Activated T-helper 1 cell treated with Interleukin-2 at 50 U/mL for 16 hours (primary cell): ENCODE measurements at places on chromosomes 7 and 10.

- DNase-seq: no peak
These were observed 292.5 kb downstream of the HDAC9 start for GRCh38 chr7:18788026-18788425.

GRCh38 chr10:31055573-31056251, 24.0 kb upstream of the ZNF438 start:
- no peak for DNase-seq

DNA sequence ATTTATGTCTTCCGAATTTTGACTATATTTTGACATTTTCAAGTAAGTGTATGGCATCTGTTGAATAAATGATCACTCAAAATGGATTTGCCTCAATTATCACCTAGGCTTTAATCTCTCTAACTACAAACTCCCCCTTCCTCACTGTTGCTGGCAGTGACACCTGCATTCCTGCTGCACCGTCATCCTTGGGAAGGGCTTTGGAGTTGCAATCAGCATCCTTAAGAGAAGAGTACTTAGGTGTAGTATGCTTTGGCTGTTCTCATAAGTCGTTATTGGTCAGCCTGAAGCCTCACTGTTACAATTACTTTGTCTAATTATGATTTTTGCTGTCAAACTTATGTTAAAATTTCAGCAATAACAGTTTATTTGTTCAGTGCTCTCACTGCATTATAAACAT, 415.0 kb downstream of the NRG3 start:
- no peak for DNase-seq

GRCh38 chr10:9819756-9820494, 1197.7 kb upstream of the CELF2 start:
- no peak for DNase-seq

DNA sequence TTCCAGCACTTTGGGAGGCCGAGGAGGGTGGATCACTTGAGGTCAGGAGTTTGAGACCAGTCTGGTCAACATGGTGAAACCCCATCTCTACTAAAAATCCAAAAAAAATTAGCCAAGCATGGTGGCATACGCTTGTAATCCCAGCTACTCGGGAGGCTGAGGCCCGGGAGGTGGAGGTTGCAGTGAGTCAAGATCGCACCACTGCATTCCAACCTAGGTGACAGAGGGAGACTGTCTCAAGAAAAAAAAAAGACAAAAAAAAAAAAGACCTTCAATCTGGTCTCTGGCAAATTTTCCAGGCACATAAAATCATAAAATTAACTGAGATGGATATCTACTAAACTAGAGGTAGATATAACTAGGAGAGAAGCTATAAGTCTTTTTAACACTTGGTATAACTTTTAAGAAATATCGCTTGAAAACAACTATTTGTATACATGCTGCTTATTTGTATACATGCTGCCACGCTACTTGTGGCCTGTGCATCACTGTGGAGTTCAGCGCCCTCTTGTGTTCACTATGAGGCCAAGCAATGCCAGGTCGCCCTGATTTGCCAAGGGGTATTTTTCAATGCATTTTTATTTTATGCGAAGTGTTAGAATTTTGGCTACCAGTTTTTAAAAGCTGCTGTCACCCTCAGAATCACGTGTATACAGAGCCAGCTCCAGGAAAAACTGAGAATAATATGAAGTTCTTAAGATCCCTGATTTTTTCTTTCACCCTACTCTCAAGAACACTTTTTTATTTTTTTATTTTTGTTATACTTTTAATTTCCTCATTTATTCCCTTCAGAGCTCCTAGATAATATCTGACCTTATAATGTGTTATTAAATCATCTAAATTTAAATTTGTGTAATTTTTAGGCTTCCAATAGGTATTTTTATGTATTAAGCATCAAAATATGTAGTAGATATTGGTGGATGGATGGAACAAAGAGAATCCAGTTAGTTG, 26.7 kb downstream of the CYCS start:
- DNase-seq: peak; percentile 33

- DNase-seq: no peak
These were observed 35.2 kb downstream of the USP6NL start for GRCh38 chr10:11576092-11576809.

GRCh38 chr7:18496341-18496700, 772 bp downstream of the HDAC9 start:
- no peak for DNase-seq
